ENCODE measurements at places on chromosomes 11 and 22. TPM values are rescaled to one million over a fixed set of nuclear protein-coding genes. Genes with fewer than 3 reads are reported as not detected.

POTEH gene
- total RNA-seq: 1.2 TPM

MS4A6A gene
- not detected for total RNA-seq

- DNase-seq: no peak
These were observed 8.7 kb upstream of the PIWIL4 start for GRCh38 chr11:94558468-94558867.

DNA sequence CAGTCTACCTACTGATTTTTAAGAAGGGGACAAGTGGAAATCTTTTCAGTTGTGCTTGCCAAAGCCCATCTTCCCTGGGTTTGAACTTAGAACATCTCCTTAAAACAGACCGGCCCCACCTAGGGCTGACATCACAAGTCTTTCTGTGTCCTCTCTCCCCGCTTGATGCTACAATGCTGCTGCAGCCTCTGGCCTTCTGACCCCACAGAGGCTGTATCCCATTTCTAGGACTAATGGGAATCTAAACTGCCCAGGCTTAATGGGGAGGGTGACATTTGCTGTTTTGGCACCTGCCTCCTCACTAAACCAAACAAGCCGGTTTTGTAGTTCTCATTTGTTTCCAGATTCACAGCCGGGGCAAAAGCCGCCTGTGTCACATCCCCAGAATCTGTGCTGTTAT, 121.3 kb upstream of the CADM1 start:
- no peak for DNase-seq

- no peak for DNase-seq
These were observed 67.6 kb upstream of the TENM4 start for GRCh38 chr11:79508461-79508860.

GRCh38 chr11:91067666-91068065, 844.8 kb upstream of the CHORDC1 start:
- DNase-seq: no peak

UBQLN3 gene
- not detected for total RNA-seq

DNA sequence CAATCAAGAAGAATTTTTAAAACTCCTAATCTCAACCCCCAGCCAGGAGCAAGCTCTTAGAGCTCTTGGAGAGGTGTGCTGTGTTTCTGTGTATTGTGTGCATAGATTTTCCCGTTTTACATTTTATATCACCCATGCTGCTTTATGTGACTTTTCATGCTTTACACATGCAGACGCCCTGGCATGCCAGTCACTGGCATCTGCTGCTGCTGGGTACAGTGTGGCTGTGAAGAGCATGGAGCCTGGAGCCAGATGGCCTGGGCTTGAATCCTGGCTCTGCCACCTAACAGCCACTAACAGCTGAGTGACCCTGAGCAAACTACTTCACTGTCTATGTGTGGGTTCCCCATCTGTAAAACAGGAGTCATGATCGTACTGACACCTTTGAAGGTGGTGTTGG, 23.1 kb downstream of the POLR3H start:
- no peak for DNase-seq

DNA sequence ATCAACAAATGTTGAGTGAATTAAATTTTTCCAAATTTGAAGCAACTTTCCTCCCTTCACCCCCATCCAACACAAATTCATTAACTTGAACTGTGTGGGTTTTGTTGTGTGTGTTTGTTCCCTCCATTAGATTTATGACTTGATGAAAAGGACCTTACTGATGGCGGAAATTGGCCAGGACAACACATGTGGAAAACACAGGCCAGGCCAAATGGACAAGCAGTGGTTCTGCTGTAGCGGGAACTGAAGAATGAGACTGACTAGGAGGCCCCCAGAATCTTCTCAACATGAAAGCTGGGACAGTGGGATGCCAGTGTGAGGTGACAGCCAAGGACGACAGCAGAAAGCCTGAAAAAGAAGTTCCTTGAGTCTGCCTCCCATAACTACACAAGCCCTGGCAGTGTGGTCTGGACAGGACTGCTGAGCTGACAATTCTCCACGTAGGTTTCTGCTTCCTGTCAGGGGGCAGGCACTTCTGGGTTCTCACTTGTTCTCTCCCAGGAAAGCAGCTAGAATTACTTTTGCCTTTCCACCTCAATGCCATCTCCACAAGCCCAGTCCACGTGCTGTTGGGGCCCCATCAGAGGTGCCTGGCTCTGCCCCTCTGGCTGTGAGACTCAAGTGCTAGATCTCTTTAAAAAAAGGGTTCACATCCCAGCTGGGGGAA, 94.3 kb downstream of the ETS1 start:
- no peak for DNase-seq

DNA sequence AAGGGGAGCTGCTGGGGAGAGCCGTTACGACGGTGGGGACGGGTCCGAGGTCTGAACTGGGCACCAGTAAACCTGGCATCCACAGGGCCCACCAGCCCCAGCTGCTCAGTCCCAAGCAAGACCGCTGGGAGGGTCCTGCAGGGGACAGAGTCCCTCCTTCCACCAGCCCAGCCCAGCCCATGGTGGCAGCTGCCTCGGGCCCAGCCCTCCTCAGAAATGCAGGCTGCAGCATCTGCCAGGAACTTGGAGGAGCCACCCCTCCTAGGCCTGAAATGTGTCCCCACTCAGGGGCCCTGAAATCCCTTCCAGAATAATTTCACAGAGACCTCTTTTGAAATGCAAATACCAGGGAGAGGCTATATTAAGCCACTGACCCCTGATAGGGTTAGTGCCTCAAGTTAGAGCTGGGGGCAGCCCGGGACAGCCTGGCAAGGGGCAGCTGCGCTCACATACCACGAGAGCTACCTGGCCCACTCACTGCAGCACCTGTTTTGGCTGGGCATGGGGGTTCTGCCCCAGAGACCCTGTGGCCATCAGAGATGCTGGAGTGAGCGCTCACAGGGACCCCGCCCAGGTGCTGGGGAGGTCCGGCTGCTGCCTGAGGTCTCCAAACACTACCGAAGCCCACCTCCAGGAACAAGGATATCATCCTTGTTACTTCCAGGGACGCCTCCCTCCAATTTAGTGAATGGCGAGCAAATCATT, 53.1 kb downstream of the CELSR1 start:
- no peak for DNase-seq

SEC14L2 gene
- 0.11 TPM for total RNA-seq

DNA sequence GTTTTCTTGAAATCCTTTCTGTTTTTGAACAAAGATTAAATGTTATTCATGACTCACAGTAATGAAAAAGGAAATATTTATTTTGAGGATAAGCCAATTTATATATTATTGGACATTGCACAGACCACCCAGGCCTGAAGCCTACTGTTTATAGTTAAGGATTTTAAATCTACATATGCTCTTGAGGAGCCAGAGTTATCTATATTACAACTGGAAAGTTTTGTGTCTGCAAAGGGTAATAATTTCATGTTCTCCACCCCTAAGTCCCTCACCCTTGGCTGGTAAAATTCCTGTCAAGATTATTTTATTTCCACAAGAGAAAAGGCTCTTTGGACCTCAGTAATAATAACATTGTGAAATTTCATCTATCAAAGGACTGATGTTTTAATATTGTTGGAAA, 228.2 kb downstream of the TMEM135 start:
- DNase-seq: no peak

SLC16A8 gene
- not detected for total RNA-seq

E2F8 gene
- total RNA-seq: 75.2 TPM

MAJIN gene
- total RNA-seq: not detected

DNA sequence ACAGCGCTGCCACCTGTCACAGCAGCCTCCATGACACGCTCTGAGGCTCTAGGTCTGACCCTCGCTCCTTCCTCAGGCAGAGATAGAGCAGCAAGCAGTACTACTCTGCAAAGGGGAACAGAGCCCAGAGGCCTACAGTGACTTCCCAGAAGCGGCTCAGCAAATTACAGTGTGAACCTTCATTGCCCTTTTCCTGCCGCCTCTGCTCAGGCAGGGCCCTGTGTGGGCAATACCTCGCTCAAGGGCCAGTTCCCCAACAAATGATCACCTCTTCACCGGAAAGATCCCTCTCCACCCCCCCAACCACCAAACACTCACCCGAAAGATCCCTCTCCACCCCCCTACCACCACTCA, 12.3 kb downstream of the KIAA0930 start:
- DNase-seq: no peak

- DNase-seq: no peak
These were observed 3.9 kb downstream of the FADD start for GRCh38 chr11:70206982-70207376.

GRCh38 chr11:79055856-79056631, 384.8 kb downstream of the TENM4 start:
- DNase-seq: no peak

GRCh38 chr22:39350757-39351688, 1.2 kb downstream of the SYNGR1 start:
- DNase-seq: no peak

- no peak for DNase-seq
These were observed 56.7 kb downstream of the C11orf58 start for GRCh38 chr11:16795146-16795545.

DNA sequence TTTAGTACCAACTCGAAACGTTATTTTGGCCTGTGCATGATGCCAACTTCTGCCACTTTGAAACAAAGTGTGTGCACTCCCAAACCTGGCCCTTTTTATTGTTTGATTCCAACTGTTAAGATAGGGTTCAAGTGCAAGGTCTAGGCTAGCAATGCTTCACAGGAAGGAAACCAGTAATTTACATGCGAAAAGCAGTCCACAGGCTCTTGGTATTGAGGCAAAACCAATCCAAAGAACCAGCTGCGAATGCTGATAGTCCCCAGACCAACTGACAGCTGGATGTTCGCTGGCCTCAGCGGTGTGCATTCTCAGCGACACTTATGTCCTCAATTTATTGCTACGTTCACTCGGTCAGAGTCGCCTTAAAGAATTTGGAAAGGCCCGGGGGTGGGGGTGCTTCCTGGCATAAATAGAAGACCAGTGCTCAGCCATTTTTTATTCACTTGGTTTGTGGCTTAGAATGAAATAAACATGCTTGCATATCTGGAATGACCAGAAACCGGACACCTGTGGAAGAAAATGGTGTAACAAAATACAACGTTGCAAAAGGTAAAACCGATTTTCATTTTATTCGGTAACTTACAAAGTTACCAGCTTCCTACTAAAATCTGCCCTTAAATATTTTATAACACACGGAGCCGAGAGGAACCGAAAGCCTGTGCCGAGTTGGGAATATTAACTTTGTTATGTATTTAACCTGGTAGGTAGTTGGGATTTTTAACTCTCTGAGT, 1.6 kb downstream of the CPT1A start:
- peak; percentile 72 for DNase-seq

SCARF2 gene
- 2.2 TPM for total RNA-seq

DNA sequence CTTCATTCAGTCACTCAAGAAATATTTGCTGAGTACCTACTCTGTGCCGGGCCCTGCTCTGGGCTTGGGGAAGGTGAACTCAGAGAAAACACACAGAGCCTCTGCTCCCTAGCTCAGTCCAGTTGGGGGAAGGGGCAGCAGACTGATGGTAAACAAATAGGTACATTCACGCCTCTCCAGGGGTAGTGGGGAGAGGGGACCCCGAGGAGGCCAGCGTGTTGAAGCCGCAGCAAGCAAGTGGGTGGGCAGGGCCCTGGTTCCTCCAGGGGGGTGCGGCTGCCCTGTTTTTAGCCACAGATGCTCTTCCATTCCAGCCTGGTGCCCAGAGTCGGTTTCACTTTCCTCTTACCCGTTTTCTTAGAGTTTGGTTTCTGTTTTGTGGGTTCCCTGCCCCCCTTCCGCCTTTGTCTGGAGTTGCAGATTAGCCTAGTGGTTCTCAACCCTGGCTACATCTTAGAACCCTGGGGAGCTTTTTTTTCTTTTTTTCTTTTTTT, 8.7 kb downstream of the DRAP1 start:
- peak; percentile 46 for DNase-seq

C2CD2L gene
- total RNA-seq: 19.9 TPM

PYGM gene
- 2.4 TPM for total RNA-seq

GLYAT gene
- not detected for total RNA-seq

TNNI2 gene
- total RNA-seq: 8.7 TPM

ZC3H7B gene
- 55.1 TPM for total RNA-seq

GGT1 gene
- 4.0 TPM for total RNA-seq

GRCh38 chr11:44861849-44862557, 88.7 kb downstream of the TP53I11 start:
- DNase-seq: no peak

DNA sequence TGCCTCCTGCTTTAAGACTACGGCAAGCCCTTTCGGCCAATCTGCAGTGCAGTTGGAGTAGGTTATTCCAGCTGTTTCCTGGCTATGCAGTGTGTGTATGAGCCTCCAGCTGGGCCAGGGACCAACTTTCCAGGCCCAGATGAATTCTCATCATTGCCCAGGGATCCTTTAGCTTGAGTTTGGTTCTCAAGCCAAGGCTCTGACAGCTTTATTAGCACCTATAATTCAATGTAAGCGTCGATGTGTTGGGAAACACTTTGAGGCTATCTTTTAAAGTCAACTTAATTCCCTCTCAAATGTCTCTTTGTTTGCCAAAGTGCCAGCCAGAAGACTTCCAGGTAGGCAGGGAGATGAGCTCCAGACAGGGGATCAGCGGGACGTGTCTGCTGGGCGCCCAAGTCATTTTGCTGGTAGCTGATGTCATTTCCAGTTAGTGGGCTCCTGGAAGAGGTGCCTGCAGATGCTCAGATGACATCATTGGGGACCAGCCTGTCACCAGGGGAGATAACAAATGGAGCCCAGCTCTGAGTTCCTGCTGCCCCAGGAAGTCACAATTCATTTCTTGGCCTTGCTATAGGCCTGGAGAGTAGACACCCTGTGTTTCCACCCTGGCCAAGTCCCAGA, 520.4 kb downstream of the SOX6 start:
- no peak for DNase-seq

DNA sequence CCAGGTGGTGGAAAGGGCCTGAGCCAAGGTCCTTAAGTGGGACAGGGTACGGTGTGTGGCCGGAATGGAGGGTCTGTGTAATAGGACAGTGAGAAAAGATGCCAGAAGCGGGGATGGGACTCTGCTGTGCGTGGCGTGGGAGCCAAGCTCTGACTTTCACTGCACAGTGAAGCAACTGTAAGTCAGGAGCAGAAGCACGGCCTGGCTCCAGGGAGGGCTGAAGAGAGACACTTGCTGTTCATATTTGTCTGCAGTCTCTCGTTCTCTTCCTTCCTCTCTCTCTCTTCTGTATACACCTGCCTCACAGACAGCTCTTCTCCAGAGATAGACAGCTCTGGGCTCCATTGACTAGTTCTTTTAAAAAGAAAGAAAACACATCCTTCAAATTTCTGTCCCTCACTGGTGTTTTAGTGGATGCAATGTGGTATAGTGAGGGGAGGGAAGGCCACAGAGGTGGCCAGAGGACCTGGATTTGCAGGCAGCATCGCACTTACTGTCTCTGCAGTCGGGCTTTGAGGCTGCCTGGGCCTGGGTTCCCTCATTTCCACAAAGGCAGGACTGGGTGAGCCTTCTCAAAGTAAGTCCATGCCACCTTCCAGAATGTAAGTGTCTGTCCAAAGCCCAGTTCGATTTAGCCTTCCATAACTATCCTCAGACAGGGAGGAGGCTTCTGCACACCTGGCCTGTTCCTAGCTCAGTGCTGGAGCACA, 2.1 kb downstream of the IL17RA start:
- peak; percentile 62 for DNase-seq

MMP10 gene
- not detected for total RNA-seq

All from OCI-LY7 (cell line).